Stromal cell of bone marrow (primary cell): ENCODE measurements at places on chromosomes 11 and 22.

DNA sequence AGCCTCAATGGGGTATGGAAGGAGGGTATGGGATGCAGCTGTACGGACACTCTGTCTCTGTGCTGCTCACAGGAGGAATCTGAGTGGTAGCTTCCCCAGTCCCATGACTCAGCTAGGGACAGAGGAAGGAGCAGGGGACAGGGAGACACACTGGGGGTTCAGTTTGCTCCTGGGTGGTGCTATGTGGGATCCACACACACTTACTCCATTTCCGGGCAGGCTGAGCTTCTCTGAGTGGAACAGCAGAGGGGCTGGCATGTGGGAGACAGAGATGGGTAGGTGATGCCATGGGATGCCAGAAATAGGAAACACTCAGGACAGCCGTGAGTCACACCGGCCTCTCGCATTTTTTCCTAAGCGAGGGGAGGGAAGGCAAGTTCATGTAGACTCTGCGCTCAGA is 59.2 kb upstream of the KIRREL3 start:
- DNase-seq, result no peak

DNA sequence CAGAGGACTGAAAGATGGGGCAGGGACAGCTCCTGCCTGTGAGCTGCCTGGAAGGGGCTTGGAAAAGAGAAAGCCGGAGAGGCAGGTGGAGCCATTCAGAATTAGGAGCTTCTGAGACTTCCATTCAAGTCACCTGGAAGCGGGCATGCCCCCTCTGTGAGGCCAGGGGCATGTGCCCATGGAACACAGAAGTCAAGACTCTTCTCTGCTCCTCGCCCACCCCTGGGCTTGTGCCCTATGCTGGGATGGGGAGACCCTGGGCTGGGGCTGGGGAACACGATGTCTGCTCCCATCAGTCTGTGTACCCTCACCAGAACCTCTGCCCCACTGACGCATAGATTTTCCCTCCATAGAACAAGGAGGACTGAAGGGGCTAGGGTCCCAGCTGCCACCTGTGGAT is 372.0 kb downstream of the SHANK2 start:
- DNase-seq, result no peak

DNA sequence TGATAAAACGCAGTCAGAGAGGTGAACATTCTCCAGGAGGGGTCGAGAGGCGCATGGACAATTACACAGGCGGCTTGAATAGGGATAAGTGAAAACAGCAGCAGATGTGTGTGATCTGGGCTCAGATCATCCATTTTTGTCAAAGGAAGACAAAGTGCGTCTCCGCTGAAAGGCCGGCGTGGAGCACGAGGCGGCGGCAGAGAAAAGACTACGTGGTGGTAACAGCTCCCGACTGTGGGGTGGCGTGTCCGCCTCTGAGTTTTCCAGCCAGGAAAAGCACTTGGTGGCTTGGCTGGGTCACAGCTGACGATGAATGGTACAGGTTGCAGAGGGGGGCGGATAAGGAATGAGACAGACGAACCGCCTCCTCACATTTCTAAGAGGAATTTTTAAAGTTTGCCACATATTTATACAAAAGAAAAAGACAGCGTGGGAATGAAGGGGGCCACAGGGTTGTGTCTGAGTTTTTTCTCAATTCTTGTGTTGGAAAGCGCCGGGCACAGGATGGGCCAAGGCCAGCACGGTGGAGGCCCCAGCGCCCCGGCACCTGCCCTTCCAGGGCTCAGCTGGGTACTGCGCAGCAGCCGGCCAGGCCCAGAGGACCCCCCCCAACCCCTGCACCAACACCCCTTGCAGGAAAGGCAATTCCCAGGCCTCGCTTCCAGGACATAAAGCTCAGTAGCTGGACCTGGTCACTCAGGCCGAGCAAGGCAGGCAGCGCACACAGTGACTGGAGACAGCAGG is 80.4 kb downstream of the TRMU start:
- DNase-seq, result no peak

DNA sequence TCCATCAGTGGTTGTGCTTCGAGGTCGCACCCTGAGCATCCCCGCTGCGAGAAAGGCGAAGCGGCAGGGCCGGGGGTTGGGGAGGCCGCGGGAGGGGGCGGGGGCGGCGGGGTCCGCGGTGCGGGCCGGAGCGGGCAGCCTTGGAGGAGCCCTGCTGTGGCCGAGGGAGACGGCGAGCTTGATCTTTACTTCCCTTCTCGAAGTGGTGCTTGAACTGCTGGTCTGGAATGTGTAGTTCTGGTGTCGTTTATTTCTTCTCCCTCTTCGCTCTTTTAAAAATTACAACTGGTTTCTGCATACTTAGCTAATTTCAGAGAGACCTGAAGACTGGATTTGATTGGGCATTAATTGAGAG is 1.1 kb downstream of the APLP2 start:
- DNase-seq, result no peak

DNA sequence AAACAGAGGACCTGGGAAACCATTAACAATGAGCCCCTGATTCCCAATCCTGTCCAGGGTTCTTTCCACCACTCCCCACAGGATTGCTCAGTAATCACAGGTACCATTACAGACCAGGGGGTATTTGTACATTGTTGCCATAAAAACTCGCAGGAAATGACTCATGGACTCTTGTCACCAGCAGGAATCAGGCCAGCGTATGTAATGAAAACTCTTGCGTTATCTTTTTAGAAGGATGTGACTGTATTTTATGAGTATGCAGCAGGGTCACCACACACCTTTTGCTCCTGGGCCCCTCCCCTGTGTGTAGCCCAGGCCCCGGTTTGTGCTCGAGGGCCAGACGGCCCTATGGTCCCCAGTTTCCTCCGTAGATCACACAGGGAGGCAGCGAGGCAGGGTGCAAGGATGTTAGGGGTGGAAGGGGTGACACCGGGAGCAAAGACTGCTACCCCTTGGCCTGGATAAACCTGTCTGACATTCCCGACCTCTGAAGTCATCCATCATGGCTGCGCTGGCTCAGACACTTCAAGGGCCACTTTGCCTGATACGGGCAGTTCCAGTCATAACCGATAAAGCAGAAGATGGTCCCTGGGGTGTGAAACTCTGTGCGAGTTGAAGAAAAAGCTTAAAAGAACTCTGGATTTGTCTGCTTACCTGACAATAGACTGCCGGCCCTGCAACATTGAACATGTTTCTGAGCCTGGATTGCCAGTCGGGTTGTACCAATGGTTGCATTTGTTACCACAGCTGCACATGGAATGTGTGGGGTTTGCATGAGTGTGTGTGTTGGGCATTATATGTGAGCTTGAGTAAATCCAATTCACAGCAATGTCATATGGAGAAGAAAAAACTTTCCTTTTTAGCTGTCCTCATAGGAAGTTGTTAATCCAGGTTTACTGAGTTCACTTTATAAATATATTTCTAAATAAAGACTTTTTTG is 56.9 kb downstream of the MICAL2 start:
- no peak for DNase-seq

- peak; percentile 31 for DNase-seq
Measured at GRCh38 chr22:37601540-37602442, 6.8 kb upstream of the GGA1 start.

DNA sequence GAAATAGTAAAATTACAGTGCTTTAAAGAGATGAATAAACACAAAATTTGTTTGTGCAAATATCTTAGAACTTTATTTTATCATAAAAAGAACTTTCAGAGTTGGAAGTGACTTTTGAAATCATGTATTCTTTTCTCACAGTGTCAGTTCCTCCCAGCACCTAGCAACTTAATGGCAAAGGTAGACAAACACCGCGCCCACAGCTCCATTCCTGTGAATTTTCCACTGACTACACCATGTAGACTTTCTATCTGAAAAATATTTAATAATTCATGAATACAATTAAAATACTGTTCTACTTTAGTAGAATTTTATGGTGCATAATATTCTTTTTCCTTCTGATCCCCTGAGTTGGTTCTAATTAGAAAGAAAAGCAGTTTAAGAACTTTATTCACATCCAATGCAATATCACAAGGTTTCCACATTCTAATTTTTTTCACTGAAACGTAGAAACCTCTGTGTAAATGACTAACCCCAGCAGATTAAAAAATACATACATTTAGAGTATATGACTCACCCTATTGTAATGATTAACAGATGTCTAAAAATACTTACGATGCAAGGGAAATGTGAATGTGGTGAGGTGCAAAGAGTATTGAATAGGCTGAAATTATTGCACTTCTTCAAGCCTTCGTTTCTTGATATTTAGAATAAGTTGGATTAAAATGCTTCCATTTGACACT is 218.2 kb upstream of the CCDC179 start:
- no peak for DNase-seq

- DNase-seq, result peak; percentile 98
Measured at GRCh38 chr11:27281740-27282590, 81.0 kb downstream of the CCDC34 start.

DNA sequence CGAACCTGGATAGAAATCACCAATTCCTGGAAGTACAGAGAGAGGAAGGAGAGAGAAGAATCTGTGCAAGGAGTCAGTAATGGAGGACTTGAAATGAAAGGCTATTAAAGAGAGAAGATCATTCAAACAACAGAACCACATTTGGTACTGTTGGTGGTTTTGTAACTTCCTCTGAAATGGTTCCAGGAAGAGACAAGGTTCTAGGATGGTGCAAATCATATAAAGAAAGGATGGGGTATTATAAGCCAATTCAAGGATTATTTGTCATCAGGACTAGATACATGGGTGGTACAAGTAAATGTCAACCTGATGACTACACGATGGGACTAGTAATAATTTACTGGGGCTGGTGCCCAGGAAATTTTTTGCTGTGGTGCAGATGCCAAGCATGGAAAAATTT is 28.9 kb upstream of the TMA7B start:
- no peak for DNase-seq

GRCh38 chr22:28772633-28773460 is at the start of gene CCDC117:
CCDC117 (plus strand) TSS chr22:28772695; CDS start chr22:28772850, 155 bp downstream.
- peak; percentile 92 for DNase-seq
